ENCODE measurements at places on chromosomes 13 and 19.
A peak's percentile ranks its signal among the peaks of the same experiment; 100 is the strongest.

- DNase-seq: no peak
Measured at GRCh38 chr13:75687150-75687763, 51.1 kb downstream of the LMO7 start.

DNA sequence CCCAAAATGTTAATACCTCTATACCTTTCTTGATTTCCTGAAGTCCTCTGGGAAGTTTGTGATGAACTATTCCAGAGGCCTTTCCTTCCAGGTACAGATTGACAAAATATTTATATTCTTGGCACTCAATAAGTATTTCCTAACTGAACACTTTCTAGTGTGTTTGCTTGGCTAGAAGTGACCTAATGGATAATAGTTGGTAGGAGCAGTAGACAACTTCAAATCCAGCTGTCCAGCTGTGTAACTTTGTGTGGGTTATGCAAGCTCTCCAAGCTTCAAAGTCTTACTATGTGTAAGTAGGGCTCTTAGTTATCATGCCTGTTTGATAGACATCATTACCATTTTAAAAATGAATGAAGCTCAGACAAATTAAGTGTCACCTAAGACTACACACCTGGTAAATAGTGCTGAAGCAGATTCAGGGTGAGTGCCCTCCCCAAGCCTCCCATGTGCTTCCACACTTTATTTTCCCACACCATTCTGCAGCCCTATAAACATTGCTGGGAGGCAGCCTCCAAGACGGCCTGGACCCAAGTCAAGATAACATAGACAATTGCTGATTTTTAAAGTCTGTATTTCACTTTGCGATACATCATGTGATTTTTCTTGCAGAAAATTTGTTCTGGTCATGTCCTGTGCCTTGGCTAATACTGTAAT, 196.6 kb downstream of the NALCN start:
- no peak for DNase-seq

GRCh38 chr19:52673014-52673413, 34.9 kb upstream of the ZNF83 start:
- DNase-seq: no peak

GRCh38 chr19:3743486-3743885, 18.0 kb downstream of the APBA3 start:
- DNase-seq: no peak

DNA sequence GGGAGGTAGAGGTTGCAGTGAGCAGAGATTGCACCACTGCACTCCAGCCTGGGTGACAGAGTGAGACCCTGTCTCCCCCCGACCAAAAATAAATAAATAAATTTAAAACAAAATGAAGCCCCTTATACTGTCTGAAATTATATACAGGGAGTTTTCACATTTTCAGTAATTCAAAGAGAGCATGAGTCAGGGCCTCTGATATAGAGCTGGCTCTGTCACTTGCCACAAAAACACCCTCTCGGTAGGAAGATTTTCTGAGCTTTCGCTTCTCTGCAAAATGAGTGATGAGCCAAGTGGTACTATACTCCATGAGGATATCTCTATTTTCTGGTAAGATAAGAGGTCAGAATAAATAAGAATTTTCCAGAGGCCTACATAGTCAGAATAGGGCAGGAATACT, 462.9 kb downstream of the COG6 start:
- no peak for DNase-seq

GRCh38 chr13:50720861-50721671, 122.4 kb downstream of the DLEU7 start:
- no peak for DNase-seq

- no peak for DNase-seq
Measured at GRCh38 chr19:49975051-49975450, 14.1 kb upstream of the SIGLEC11 start.

DNA sequence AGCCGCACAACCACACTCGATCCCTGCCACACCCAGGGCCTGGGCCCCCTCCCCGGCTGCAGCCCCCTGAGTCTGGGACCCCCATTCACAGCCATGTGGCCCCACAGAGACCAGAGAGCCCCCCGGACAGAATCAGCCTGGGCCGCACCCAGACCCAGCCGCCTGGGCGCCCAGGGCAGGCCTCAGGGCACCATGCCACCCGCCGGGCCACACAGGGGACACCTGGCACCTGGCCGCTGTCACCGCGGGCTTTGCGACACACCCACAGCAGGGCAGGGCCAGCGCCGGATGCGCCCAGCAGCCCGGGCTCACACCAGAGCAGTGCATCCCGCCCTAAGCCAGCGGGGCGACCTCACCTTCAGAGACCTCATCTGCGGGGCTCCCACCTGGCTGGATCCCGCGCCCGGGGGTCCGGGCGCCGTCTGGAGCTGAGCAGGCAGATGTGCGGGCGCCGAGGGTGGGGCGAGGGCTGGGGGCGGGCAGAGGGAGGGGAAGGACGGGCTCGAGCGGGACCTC, 443 bp downstream of the TBXA2R start:
- DNase-seq: no peak

GRCh38 chr19:7226739-7227138, 67.5 kb downstream of the INSR start:
- no peak for DNase-seq

- DNase-seq: no peak
Measured at GRCh38 chr13:33256148-33256840, 29.3 kb downstream of the STARD13 start.

GRCh38 chr13:113964251-113964995, 9.5 kb downstream of the C13orf46 start:
- DNase-seq: no peak

DNA sequence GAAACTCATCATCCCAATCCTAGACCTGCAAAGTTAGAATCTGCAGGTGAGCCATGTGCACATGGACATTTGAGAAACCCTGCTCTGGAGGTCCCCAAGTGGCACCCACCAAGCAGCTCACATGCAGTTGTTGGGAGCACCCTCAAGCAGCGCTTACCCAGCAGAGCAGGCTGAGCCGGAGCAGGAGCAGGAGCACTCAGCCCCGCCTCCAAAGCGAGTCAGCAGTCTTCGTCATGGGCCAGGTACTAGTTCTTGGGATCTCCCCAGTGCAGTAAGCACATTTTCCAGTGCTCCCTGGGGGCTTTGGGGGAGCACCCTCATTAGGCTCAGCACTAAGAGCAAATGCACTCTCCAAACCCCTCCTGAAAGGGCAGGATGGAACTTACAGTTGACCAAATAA, 572.7 kb downstream of the IRS2 start:
- no peak for DNase-seq

GRCh38 chr13:49388091-49388635, 55.7 kb downstream of the CAB39L start:
- DNase-seq: no peak

DNA sequence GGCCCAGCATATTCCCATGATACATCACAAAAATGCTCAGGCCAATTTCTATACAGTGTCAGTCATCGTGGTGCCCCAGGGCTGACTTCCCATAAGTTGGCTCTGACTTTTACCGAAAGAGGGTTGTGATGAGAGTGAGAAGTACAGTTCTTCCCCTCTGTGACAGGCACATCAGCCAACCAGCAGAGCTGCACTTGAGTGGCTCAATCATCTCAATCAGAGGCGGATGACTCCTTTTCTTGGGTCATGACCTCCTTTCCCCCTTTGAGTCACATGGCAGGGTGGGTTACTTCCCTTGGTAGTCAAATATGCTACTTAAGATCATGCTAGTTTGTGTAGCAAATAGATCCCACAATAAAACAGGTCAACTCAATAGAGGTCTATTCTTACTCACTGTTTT, 6.9 kb upstream of the AMER2 start:
- DNase-seq: no peak

- DNase-seq: no peak
Measured at GRCh38 chr19:50549927-50550593, 18.2 kb downstream of the LRRC4B start.

DNA sequence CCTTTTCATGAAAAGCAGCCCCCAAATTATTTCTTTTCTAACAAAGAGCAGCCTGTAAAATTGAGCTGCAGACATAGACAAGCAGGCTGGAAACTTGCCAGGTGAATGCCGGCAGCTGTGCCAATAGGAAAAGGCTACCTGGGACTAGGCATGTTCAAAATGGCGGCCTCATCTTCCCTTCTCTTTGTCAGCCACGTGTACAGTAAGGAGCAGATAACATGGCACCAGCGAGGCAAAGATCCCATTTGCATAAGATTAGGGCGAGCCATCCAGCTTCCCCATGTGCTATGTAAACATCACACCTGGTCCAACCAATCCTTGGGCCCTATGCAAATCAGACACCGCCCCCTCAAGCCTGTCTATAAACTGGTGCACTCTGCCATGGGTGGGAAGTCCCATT, 31.2 kb upstream of the CACNA1A start:
- no peak for DNase-seq

DNA sequence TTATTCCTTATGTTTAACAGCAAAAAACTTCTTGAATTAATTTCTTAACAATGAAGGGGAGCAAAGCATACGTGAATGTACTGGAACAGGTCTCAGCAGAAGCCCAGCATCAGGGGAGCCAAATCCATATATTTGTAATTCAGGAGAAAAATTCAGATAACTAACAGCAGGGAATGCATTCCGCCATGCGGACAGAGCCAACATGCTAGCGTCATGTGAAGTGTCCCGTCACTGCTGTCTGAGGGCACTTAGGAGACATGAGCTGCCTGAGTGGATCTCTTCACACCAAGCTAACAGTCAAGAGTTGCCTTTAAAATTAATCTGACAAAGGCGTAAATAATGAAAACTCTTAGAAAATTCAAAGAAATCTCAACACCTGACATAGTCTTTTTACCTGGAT, 6.4 kb downstream of the AMER2 start:
- no peak for DNase-seq

DNA sequence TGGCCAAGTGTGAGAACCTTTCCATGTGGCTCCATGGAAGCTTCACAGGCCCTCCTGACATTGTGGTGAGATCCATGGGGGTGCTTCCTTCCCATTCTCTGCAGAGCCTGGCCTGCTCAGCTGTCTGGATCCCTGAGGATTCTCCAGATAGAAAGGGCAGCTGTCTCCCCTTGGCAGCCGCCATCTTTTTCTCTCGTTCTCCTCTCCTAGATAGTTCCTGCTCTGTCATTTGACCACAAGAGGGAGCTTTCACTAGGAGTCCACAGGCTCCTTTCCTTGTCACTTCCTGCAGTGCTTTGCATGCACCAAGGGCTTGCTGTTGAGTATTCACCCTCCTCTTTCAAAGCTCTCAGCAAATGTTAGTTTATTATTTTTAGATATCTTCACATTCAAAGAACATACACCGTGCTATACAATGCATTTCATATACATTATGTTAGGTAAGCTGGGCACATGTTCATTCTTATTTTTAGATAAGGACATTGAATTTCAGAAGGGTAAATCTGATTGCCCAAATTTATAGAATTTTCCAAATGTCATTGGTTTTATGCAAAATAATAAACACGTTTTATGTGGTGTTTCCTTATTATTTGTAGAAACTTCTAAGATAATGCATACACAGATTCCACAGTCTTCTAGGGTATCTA, 133.2 kb downstream of the FRY start:
- peak; percentile 37 for DNase-seq

GRCh38 chr13:39784347-39784746, 128.9 kb downstream of the COG6 start:
- no peak for DNase-seq

- no peak for DNase-seq
Measured at GRCh38 chr13:23160638-23161480, 19.9 kb upstream of the SGCG start.

DNA sequence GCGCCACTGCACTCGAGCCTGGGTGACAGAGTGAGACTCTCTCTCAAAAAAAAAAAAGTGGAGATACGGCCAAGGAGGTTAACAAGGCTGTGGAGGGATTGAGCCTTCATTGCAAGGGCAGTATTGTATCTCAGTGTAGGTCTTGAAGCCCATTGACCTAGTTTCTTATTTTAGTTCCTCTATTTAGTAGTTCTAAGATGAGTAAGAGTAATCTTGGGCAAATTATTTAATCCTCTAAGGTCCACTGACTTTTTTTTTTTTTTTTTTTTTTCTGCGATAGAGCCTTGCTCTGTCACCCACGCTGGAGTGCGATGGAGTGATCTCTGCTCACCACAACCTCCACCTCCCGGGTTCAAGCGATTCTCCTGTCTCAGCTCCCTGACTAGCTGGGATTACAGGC, 14.3 kb upstream of the ILF3 start:
- no peak for DNase-seq

GRCh38 chr13:110886870-110887596, 27.8 kb downstream of the ANKRD10 start:
- DNase-seq: no peak

GRCh38 chr19:55454787-55455243, 6.6 kb downstream of the ISOC2 start:
- DNase-seq: no peak

All from DMS 273 treated with DMSO at 0.1 percent for 48 hours (cell line).